ENCODE measurements at places on chromosomes 12 and 14.

- DNase-seq, result no peak
Measured at GRCh38 chr12:91104812-91105466, 6.4 kb downstream of the LUM start.

- DNase-seq, result no peak
Measured at GRCh38 chr14:96181186-96182056, 23.2 kb upstream of the BDKRB2 start.

GRCh38 chr14:77286576-77286975 is 15.6 kb upstream of the NGB start:
- DNase-seq, result no peak

DNA sequence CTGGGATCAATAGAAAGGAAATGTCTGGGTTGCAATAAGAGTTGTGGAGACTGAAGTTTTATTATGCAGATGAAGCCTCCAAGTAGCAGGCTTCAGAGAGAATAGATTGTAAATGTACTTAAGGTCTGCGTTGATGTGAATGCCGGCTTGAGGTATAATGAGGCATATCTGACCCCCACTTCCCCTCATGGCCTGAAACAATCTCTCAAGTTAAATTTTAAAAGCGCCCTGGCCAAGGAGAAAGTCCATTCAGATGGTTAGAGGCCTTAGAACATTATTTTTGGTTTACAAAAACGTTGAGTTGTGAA is 28.3 kb upstream of the HIGD1C start:
- no peak for DNase-seq

DNA sequence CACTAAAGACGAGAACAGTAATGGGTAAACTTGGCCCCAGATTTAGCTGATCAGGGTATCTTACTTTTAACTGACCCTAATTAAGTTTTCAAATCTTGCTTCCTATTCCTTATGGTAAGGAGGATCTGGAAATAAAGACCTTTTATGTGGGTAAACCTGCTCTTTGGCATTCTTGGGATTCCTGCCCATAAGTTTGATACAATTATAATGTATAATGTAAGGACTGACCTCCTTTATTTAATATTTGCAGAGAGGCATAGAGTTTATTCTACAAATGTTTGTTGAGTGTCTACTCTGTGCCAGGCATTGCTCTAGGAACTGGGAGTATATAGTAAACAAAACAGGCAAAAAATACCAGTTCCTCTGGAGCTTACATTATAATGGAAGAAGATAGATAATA is 4.4 kb upstream of the PRDM4 start:
- DNase-seq, result no peak

Measured in left renal pelvis (tissue), 4 donors.